ENCODE measurements at places on chromosomes 12 and 14.
A peak's percentile ranks its signal among the peaks of the same experiment; 100 is the strongest.

GRCh38 chr12:62653740-62654139 is 187.1 kb downstream of the MON2 start:
- DNase-seq: no peak

DNA sequence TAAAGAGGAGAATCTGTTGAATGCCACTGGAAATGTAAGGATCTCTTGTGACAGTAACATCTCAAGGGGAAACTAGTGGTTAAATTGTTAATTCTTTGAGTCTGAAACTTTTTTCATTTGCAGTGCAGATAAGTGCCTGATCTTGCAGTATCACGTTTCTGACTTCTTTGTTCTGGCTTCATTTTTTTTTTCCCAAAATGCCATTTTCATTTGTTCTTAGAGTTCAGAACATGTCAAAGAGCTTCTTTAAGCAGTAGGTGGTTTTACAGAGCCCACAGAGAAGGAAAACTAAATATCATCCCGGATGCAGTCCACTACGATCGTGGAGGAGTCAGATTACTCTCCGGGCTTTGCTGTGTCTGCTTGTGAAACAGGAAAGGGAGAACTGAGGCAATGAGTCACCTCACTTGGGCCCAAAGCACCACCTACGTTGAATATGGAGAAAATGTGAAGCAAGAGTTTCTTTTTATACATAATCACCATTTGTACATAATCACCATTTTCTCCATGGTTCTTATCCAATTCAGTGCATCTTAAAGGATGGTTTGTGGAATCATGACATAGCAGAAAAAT is 43.9 kb downstream of the HMGA2 start:
- DNase-seq: no peak

DNA sequence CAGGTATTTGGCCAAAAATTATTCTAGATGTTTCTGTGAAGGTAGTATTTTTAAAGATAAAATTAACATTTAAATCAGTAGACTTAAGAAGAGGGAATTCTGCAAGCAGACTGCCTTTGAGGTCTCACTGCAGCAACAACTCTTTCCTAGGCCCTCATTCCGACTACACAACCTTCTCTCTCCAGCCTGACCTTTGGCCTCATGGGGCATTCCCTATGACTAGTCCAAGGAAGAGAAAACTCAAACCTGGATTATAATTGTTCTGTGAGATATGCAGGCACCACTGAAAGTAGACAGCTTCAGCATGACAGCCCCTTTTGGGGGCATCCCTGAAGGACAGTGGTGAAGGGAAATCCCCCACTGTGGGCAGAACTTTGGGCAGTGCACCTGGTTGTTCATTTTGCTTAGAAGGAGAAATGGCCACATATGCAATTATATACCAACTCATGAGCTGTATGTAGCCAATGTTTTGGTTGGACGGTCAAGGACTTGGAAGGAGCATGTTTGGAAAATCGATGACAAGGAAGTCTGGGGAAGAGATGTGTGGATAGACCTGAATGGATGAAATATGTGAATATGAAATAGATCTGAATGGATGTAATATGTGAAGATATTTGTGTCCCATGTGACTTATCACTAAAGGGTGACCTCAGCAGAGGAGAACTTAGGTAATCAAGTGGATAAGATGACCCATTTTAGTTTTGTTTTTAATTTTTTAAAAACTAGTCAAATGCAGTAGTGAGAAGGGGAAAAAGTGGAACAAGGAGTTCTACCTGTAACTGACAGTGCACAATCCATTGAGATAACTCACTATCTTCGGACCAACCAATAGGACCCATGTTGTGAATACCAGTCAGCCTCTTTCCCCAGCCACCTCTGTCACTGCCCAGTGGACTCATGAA is 233.3 kb upstream of the FOXN3 start:
- DNase-seq: no peak

GRCh38 chr14:68210729-68211299 is 391.2 kb downstream of the RAD51B start:
- peak; percentile 21 for DNase-seq

GRCh38 chr12:108304633-108305032 is 34.5 kb downstream of the CMKLR1 start:
- DNase-seq: no peak

DNA sequence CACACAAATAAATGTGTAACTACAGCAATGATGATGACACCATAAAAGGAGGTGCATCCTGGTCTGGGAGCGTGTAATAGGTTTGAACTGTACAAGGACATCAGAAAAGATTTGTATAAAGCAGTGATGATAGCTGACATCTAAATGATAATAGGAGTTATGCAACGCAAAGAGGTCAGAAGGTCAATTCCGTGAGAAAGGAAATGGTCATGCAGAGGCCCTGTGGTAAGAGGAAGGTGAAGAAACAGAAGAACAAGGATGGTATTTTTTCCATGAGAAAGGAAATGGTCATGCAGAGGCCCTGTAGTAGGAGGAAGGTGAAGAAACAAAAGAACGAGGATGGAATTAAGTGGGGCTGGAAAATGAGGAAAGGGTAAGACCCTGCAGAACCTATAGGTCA is 106.7 kb upstream of the TMPO start:
- DNase-seq: no peak

DNA sequence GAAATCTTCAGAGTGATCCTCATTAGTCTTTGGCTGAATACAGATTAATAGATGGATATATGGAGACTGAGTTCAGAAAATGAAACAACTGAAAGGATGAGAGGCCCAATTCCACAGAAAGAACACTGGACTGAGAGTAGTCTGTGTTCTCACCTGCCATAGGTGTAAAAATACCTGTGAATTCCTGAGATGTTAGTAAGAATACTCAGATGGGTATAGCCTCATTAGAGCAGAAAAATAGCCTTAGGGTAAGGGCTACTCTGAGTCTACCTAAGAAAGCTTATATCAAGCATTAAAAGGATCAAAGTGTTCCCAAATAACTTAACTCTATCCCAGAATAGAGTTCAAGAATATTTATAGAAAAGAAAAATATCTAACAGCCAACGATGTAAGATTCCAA is 1510.3 kb upstream of the SEL1L start:
- DNase-seq: no peak

DNA sequence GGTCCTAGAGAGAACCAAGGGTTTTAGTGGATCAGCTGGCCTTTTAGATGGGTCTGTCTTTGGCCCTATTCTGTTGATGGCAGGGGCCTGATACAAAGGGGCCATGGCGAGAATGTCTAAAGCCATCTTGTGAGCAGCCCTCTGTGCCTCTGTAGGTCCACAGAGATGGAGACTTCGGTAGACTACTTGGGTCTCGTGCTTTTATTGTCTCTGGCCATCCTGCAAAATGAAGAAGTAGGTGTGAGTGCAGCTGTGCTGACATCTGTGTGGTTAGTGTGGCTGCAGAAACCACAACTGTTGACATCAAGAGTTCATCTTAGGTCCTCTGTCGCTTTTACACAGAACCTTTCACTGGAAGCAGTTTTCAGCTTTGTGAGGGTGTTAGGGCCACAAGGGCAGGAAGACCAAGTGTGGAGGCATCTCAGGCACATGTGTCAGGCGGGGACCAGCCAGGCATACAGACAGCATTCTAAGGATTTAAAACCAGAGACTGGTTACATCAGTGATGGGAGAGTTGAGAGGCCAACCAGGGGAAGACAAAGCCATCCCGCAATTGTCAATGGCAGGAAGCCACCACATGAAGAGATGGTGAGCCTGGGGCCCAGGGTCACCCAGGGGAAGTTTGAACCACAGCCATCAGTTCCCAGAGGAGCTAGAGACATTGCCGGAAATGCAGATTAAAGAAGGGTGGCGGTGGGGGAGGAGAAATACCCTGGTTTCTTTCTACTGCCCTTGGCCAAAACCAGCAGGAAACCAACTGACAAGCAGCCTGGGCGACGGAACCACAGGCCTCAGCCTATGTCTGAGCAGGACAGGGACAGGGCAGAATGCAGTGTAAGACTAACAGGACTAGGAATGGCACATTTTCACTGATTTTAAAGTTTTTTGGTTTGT is 13.0 kb upstream of the TPCN1 start:
- DNase-seq: no peak
